Right renal pelvis (tissue), 4 donors: ENCODE measurements at places on chromosomes 16 and 17.

GRCh38 chr16:51151435-51151960, 428 bp upstream of the SALL1 start:
- no peak for DNase-seq

DNA sequence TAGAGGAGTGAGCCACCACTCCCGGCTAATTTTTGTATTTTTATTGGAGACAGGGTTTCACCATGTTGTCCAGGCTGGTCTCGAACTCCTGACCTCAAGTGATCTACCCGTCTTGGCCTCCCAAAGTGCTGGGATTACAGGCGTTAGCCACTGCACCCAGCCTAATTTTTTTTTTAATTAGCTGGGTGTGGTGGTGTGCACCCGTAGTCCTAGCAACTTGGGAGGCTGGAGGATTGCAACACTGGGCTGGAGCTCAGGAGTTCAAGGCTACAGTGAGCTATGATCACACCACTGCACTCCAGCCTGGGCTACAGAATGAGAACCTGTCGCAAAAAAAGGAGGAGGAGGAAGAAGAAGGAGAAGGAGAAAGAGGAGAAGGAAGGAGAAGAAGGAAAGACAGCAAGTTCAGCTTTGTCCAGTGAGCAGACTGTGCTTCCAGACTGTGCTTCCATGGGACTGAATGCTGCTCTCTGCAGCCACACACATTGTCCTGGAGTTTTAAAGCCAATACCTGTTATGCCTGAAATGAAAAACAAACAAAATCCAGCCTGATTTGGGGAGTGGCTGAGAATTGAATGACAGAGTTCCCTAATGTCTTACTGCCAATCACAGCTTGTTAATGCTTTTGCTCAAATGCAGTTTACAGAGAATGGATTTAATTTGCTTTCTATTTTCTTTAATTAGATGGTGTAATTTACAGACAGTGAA, 2.8 kb upstream of the TNFRSF13B start:
- no peak for DNase-seq

- DNase-seq: no peak
Measured at GRCh38 chr16:89600956-89601355, 12.5 kb upstream of the DPEP1 start.

DNA sequence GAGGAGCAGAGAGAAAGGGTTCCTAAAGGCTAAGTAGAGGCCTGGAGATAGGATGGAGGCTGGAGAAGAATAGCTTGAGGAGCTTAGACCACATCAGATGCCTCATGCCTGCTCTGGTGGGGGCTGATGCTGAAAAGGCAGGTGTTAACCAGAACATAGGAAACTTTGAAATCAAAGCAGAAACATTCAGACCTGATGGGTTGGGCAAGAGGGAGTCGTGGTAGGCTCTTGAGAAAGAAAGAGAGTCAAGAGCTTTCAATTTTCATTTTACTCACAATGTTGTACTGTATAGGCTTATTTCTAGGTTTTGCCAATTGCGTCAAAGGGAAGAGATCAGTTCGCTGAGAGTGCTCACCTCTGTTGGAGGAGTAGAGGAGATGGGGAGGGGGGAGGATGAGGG, 406.6 kb upstream of the SALL1 start:
- DNase-seq: no peak

- no peak for DNase-seq
Measured at GRCh38 chr17:74303305-74303704, 22.7 kb upstream of the KIF19 start.

DNA sequence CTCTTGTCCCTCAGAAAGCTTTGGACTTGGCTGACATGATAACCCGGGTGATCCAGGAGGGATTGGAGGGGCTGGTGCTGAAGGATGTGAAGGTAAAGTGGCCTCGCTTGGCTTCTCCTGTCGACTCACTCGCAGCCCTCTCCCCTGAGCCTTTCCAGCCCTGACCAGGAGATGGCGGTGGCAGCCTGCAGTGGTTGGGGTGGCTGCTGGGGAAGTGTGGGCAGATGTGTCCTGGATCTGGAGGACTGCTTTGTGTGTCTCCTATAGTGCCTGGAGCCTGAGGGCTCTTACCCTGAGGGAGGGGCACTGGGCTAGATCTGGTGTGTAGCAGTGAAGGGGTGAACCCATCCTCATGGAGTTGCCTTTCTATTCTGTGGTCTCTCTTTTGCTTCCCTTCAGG, 17.9 kb downstream of the LIG3 start:
- no peak for DNase-seq
